ENCODE measurements at places on chromosomes 11 and 22.

GRCh38 chr11:88288560-88288959 lies 49.0 kb downstream of the CTSC start:
- DNase-seq: no peak

- DNase-seq: no peak
Measured at GRCh38 chr22:41256254-41257253, 15.8 kb upstream of the CHADL start.

GRCh38 chr11:108346451-108346850 lies 120.9 kb downstream of the C11orf65 start:
- no peak for DNase-seq

- no peak for DNase-seq
Measured at GRCh38 chr22:30864441-30865420, 103.8 kb downstream of the MORC2 start.

- DNase-seq: no peak
Measured at GRCh38 chr11:2913019-2913431, 16.2 kb downstream of the PHLDA2 start.

DNA sequence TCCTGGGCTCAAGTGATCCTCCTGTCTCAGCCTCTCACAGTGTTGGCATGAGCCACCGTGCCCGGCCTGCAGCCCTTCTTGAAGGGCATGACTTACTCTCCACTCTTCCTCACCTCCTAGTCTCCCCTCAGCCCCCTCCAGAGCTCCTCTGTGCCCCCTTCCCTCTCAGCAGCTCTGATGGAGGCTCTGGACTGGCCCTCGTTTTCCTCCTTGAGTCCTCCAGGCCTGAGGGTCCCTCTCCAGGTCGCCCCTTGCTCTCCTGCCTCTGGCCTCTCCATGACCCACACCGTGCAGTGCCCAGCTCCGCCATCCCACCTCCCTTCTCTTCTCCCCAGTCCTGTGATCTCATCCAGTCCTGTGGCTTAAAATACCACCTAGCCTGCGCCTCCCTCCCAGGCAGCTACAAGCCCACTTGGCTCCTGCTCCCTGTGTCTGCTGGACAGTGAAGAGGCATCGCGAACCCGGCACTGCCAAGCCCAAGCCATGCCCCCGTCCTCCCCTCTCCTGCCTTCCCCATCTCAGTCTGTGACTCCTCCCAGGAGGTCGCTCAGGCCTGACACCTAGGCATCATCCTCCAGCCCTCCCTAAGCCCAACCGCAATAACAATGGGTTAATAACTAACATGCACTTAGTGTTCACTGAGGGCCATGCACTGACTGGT lies 11.9 kb downstream of the KCNJ4 start:
- no peak for DNase-seq

GRCh38 chr11:108093128-108093904 lies 28.1 kb upstream of the ACAT1 start:
- no peak for DNase-seq

DNA sequence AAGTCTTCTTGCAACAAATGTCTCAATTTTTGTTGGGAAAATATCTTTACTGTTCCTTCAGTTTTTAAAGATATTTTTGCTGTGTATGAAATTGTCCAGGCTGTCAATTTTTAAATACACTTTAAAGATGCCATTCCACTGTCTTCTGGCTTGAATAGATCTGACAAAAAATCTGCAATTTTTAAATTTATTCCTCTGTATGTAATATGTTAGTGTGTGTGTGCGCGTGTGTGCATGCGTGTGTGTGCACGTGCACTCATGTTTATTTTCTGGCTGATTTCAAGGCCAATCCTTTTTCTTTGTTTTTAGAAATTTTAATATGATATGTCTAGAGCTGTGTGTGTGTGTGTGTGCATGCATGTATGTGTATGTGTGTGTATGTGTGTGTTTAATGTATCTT lies 263.2 kb upstream of the SESN3 start:
- DNase-seq: no peak

DNA sequence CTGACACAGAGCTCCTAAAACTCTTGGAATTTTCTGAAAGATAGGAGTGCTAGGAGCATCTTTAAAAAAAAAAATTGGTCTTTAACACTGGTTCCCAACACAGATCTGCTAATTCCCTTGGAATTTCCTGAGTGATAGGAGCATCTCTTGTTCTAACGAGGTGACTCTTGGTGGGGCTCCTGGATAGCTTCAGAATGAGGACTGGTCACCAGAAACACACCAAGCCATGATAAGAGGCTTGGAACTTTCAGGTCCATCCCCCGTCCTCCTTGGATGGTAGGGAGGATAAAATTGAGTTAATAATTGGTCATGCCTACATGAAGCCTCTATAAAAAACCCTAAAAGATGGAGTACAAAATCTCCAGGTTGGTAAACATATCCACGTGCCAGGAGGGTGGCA lies 64.5 kb upstream of the LDLRAD3 start:
- no peak for DNase-seq

GRCh38 chr11:10934293-10934860 lies 76.5 kb upstream of the ZBED5 start:
- no peak for DNase-seq

- DNase-seq: no peak
Measured at GRCh38 chr11:6315811-6316425, 4.4 kb downstream of the CAVIN3 start.

- DNase-seq: no peak
Measured at GRCh38 chr11:26976389-26976788, 17.5 kb upstream of the FIBIN start.

- DNase-seq: no peak
Measured at GRCh38 chr11:100689141-100689540, 2.1 kb downstream of the ARHGAP42 start.

GRCh38 chr11:65718964-65719492 lies 1.6 kb downstream of the RNASEH2C start:
- no peak for DNase-seq

- no peak for DNase-seq
Measured at GRCh38 chr11:128956401-128957201, 13.9 kb upstream of the TP53AIP1 start.

DNA sequence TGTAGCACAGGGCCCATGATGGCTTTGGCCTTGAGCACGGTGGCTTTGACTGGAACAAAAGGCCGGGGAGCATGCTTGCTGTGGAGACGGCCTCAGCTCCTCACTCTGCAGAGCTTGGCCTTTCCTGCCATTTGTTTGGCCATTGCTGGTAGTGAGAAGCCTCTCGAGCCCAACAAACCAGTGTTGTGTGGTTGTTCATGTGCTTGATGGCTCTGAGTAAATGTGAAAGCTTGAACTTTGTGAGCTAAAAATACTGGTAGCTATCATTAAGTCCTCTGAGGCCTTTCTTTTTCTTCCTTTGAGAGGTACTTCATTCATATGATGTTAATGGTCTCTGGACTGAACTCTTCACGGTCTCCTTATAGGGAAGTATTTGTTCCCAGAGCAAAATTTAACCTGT lies 39.6 kb downstream of the NAT10 start:
- DNase-seq: no peak

- DNase-seq: no peak
Measured at GRCh38 chr11:65426839-65427690, 4.5 kb downstream of the NEAT1 start.

GRCh38 chr11:35963911-35964310 lies 20.0 kb downstream of the LDLRAD3 start:
- no peak for DNase-seq

- no peak for DNase-seq
Measured at GRCh38 chr22:37275134-37275533, 7.2 kb upstream of the CYTH4 start.

- no peak for DNase-seq
Measured at GRCh38 chr11:82315093-82315492, 418.6 kb downstream of the FAM181B start.

- no peak for DNase-seq
Measured at GRCh38 chr11:50333861-50334260, 301.2 kb downstream of the OR4C45 start.

DNA sequence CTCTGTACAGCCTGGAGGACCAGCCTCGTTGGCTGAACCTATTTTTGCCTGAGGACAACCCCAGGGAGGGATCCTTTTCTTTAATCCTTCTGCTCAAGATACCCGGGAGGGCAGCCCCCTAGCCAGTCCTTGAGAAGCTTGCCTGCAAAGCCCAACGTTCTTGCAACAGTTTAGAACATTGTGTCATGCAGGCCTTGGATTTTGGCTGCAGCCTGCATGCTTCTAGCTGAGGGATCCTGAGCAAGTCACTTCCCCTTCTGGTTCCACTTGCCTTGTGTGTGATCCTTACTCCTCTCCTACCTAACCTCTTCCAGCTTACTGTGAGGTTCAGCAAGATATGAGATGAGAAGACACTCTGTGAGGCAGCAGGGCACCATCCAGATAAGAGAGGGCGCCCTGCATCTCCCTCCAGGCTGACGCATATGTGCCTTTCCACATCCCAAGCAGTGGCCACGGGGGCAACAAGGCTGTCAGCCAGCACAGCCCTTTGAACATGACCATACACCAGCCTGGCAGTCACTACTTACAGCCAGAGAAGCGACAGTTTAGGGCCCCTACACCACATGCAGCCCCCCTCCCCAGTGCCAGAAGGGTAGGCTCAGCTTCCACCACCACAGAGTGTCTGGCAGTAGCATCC lies 76.1 kb downstream of the C11orf58 start:
- DNase-seq: no peak

- no peak for DNase-seq
Measured at GRCh38 chr11:44885919-44886789, 64.5 kb downstream of the TP53I11 start.

DNA sequence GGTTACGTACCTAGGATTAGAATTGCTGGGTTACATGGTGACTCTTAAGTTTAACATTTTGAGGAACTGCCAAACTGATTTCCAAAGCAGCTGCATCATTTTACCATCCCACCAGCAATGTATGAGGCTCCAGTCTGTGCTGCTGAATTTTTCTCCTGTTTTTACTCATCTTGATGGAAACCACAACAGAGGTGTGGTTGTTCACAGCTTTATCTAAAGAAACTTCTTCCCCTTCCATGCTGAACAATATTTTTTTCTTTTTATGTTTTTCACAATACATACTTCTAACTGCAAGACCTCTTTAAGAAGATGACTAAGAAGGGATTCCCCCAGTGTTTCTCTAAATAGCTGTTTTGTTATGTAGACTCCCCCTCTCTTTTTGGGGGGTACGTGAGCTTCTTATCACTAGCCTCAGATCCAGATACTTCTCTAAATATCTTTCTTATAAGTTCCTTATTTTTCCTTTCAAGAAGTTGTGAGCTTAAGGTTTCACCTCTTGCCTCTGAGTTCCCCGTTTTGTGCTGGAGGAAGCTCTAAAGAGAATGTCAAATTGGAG lies 24.0 kb downstream of the TCP11L1 start:
- DNase-seq: no peak

- no peak for DNase-seq
Measured at GRCh38 chr11:106853850-106854401, 164.3 kb downstream of the GUCY1A2 start.

DNA sequence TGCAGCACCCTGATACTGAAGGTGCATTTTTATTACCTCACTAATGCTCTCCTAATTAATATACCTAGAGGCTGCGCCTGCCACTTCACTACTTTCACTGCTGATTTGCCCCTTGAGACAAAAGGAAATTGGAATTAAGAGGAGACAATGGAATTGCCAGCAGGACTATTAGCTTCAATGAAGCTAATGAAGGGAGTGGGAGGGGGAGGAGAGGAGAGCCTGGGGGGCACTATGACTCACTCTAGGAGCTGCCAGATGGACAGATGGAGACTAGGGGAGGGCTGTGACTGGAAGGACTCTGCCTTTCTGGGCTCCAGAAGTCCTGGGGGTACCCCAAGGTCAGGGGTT lies 102.8 kb upstream of the DRD2 start:
- no peak for DNase-seq

DNA sequence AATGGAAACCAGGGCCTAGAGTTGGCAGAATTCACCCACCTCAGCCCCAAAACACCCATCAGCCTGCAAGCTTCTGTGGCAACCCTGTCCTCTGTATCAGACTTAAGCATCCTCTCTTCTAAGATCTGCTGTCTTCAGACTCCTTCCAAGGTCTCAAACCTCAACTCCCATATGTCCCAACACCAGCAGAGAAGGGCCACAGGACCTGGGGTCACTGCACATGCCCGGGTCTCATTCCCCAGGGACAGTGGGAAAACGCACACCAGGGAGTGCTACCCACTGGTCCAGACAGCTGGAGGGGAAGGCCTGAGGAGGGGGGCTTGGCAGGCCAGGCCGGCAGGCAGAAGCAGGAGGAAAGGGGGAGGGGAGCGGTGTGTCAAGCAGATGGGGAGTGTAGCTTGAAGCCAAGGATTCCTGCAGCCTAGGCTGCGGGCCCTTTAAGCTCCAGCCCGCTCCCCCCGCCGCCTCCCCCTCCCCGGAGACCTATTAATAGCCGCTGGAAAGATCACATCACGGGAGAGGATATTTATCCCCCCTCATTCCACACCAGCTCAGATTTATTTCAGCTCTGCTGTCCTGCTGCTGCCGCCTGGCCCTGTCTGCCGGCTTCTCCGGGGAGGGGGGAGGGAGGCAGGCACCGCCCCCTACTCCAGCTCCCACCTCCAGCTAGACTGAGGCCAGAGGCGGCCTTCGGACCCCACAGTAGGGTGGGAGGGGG lies 16.7 kb downstream of the BCL9L start:
- no peak for DNase-seq

DNA sequence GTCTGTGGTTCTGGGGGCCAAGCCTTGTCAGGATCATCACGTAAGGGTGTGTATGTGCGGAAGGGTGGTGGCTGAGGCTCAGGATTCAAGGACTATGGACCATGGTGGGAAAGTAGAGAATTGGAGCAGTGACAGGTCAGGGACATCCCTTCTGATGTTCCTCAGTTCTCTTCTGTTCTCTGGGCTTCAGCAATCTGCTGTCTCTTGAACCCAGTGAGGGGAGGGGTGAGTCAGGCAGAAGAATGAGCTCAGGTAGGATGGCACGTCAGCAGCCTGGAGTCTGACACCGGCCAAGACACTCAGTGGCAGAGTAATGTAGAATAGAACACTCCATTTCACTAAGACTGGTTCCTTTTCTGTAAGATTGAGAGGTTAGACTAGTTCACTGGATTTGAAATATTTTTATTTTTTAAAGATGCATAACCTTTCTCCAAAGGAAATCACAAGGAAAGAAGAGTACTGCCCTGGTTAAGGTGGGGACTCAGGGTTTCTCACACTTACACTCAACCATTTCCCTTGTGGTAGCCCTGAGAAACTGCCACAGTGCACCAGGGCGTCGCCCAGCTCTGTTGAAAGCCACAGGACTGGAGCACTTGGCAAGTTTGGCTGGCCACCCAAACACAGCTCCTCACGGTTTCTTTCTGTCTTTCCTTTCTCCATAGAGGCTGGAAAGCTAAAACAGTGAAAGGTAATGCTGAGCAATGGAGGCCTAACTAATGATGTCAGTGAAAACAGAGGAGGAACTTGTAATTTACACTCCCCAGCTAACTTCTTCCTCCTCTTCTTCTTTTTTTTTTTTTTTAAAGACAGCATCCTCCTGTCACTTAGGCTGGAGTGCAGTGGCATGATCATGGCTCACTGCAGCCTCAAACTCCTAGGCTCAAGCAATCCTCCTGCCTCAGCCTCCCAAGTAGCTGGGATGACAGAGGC lies 23.1 kb upstream of the MICAL2 start:
- DNase-seq: no peak

GRCh38 chr22:47596176-47596690 lies 833.8 kb downstream of the TBC1D22A start:
- DNase-seq: no peak
